ENCODE measurements at places on chromosomes 2 and 18.

DNA sequence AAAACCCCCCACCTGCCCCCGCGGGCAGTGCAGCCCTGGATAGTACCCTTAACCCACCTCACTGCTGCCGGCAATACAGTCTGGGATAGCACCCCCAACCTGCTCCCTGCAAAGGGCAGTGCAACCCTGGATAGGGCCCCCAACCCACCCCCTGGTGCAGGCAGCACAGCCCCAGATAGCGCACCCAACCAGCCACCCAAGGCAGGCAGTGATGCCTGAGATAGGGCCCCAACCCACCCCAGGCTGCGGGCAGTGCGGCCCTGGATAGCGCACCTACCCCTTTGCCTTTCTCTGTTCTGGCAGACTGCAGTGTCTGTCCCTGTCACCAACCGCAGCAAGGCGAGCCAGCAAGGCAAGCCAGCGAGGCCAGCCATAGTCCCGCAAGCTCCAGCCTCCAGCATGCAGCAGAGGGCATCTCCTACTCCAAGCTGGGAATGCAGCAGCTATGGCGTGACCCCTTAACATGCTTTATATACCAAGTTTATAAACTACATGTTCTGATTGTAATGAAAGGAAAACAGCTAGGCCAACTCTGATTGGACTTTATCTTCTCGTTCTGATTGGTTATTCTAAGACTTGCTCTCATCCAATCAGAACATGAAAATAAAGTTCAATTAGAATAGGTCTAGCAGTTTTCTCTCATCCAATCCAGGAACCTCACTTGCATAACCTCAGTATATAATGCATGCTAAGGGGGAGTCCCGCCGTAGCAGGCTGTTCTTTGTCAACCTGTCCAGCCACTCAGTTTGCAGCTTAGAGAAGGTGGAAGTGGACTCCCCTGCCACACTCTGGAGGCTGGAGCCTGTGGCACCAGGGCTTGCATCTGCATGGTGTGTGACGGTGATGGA lies 34.1 kb upstream of the ANKRD62 start:
- DNase-seq, result no peak

DNA sequence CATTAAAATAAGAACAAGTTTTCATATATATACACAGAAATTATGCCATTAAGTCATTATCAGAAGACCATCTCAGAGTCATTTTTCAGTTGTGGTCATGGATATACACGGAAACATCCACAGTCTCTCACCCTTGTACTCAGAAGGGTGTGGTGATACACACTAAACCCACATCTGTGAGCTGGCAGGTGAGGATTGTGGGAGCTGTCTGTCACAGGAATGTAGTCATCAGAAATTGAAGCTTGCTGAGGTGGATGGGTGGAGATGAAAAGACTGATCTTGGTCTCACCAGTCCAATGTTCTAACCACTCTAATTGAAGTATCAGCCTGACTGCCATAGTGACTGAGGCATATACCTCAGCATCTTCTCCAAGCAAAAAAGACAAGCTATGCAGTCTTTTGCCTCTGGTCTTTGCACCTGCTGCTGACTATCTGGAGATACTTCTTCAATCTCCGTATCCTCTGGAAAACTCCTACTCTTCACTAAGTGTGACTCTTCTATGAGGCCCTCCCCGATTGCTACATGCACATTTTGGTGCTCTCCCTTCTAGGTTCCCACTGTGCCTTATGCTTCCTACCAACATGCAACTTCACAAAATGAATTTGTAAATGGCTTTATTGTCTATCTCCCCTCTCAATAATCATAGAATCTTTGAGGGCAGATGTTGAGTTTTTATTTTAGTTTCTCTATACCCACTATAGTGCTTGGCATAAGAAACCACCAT lies 232.8 kb downstream of the DYM start:
- DNase-seq, result peak; percentile 71

DNA sequence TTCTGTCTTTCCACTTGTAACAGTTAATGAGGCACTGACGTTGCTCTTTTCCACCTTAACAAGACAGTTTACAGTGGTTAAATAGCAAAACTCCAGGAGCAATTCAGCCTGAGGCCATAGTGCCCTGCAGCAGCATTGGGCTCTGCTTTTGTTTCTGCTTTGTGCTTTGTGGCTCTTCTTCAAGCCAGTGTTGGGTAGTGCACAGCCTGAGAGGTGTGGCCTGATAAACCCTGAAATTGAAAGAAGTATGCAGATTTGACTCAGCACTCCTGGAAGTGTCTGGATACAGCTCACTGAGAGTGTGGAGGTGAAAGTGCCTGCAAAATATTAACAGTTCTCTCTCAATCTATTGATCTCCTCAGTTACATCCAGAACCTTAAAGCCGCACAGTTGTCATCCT lies 63.0 kb downstream of the STK25 start:
- no peak for DNase-seq

GRCh38 chr18:10750191-10751035 lies 224.6 kb downstream of the NAPG start:
- no peak for DNase-seq

- DNase-seq, result no peak
Observed at GRCh38 chr2:84833481-84834150, 47.3 kb downstream of the TRABD2A start.

DNA sequence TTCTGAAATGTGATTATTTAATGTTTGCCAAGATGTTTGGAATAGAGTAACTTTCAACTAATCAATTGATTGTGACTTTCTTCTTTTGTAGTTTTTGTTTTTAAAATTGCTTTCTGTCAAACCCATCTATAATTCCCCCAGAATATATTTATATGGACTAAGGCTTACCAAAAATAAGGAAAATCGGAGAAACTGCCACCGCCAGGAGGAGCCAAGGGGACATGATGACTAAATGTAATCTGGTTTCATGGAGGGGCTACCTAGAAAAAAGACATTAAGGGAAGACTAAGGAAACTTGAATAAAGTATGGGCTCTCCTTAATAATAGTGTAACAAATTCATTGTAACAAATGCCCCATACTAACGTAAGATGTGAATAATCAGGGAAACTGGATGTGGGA lies 19.5 kb downstream of the BOLA3 start:
- no peak for DNase-seq

DNA sequence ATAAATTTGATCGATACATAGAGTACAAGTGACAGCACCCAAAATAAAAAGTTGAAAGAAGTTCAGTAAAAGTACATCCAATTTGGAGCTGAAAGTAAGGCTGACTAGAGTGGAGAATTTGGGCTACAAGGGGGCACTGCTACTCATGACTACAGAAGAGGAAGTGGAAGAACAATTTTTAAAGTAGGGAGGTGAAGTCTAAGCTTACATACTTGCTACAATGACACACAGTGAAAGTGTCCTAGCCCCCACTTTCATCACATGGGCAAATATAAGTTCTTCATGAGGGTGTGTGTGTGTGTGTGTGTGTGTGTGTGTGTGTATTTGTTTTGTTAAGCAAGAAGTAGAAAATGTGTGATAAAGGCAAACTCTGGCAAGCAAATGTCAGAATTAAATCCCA lies 45.7 kb downstream of the MAP3K2 start:
- DNase-seq, result no peak

- no peak for DNase-seq
Observed at GRCh38 chr2:190216829-190217228, 102.8 kb downstream of the HIBCH start.

- no peak for DNase-seq
Observed at GRCh38 chr2:233037078-233037477, 4.6 kb downstream of the NEU2 start.

- no peak for DNase-seq
Observed at GRCh38 chr2:57674743-57675142, 371.9 kb upstream of the VRK2 start.

DNA sequence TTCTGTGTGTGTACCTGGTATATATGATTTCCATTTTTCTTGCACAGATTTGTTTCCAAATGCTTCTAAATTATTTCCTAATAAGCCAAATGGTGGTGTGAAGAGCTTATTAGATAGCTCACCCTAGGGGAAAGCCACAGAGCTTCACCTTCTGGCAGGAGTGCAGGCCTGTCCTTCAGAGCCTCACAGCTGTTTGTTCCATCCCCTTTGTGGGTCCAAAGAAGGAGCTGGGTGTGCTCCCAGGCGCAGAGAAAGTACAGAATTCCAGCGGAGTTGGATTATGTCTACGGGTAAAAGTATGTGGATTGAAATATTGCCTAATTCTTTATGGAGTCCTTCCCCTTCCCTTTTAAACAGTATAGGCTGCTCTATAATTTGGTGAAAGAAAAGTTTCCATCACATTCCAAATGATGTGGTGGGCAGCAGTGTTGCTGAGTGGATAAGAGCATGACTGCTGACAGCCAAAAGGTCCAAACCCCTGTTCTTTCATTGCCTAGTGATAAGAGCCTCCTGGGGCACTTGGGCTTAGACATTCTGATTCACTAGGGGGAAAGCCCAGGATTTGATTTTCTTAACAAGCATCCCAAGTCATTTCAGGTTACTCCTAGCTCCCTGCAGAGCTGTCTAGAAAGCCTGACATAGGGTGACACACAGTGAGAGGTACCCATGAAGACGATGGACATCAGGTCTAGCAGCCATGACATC lies 86.6 kb downstream of the WDSUB1 start:
- no peak for DNase-seq

GRCh38 chr2:233600386-233600785 lies 17.0 kb upstream of the UGT1A8 start:
- no peak for DNase-seq

DNA sequence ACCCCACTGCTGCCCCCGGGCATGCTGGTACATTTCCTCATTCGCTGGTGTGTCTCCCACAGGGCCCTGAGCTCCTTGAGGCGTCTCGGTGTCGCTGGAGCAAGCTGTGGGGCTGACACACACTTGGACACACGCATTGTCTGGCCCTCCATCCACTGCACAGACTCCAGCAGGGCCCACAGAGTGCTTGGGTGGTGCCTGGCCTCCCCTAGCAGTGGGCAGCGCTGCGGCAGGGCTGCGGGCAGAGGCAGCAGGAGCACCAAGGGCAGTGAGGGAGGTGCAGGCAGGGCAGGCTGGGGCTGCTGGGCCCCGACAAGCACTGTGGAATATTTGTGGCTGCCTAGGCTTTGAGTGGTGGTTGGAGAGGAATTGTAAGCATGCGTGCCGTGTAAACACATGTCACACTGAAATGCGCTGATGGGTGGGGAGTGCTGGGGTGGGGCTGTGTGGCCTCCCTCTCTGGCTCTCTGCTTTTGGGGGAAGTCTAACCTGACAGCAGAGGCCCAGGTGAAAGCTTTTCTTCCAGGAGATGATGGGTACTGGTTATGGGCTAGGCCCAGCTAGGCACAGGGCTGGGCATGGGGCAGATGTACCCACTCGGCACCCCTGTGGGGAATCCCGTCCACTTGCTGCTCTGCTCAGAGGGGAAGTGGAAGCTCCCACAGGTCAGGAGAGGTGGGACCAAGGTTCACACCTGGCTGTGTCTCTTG lies 55.5 kb upstream of the HS6ST1 start:
- DNase-seq, result peak; percentile 55

DNA sequence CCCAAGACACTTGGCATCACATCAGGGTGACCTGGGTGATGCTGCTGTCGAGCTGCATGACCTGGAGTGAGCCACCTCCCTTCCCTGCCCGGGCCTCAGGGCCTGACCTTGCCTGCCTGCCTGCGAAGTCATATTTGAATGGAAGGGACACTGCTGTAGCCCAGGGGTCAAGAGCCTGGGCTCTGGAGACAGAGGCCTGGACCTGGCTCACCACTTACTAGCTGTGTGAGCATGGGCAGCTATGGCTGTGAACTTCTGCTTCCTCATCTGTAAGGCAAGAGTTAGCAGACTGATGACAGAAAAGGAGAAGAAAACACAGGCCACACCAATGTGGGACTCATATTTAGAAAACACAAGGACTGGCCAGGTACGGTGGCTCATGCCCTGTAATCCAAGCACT lies 118.7 kb downstream of the ZFP36L2 start:
- DNase-seq, result no peak

DNA sequence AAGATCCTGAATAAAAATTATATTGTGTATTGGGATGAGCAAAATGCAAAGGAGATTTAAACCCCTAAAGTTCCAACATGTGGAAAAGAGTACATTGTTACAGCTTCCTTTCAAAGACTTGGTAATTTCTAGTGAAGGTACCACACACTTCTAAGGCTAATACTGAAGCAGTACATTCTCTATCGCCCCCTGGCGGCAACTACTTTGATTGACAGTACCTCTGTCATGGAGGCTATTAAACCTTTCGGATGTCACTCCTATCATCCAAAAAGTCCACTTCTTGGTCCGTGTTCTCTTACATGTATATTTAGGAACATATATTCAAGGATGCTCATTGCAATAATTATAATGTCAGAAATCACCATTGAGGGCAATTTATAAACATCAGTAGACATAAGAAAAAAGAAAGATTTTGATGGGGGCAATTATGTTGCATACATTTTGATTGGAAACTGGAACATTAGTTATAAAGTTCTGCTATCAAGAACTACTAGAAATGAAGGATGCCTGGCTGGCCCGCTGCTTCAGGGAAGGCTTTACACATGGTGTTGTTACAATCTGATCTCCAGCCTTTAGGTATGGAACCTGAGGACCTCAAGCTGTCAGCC lies 601.6 kb downstream of the CPS1 start:
- peak; percentile 87 for DNase-seq

- no peak for DNase-seq
Observed at GRCh38 chr2:127679680-127680361, 4.5 kb upstream of the LIMS2 start.

DNA sequence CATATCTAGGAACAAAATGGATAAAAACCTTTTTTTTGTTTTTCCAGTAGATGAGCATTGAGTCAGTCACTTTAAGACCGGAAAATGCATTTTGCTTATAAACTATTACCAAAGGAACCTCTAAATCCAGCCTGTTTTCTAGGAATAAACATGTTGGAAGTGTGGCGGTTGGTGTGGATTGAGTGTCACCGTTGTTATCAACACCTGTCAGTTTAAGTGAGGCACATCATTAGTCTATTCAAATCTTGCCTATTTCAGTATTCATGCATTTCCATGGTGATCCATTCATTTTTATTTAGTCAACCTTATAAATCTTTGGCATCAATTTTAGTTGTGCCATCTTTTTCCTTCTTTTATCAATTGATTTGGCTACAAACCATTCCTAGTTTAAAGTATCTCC lies 3.3 kb downstream of the KLHL29 start:
- DNase-seq, result no peak

DNA sequence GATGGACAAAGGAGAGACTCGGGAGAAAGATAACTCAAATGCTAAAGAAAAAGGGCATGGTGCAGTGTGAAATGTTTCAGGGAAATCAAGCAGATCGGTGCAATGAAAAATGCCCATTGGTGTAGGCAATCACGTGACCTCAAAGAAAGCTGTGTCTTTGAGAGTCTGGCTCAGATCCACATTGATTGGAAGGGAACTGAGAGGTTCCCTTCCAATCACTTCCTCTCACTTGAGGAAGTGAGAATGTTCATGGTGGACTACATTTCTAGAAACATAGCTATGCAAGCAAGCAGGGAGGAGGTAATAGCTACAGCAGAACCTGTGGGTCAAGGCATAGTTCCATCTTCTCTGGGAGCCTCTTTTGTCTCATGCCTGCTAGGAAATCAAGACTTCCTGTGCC lies 187.4 kb downstream of the LPIN1 start:
- no peak for DNase-seq

GRCh38 chr18:47313901-47314300 lies 62.4 kb upstream of the SKOR2 start:
- DNase-seq, result no peak

All from activated effector memory CD4-positive, alpha-beta T cell treated with anti-CD3 and anti-CD28 coated beads, Interleukin-2, amount 50 U/mL, for 16 hours (primary cell).